ENCODE measurements at places on chromosomes 13 and 19.

DNA sequence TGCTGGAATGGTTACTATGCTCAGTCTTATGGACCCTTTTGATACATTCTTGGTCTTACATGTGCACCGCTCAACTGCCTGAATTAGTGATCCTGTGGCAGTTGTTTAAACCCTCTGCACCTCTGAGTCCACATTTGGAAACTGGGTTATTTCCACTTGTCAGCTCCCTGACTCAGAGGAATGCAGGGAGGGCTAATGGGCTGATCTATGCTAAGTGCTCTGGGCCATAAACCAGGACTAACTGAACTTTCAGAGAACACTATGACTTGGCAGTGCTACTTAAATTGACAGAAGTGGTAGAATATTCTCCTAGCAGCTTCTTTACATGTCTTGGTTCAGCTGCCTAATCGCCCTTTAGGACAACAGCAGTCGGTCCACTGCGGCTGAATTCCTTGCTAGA is 26.8 kb upstream of the MED4 start:
- no peak for DNase-seq

- DNase-seq: no peak
These were observed 1.3 kb upstream of the INTS6 start for GRCh38 chr13:51453959-51454703.

DNA sequence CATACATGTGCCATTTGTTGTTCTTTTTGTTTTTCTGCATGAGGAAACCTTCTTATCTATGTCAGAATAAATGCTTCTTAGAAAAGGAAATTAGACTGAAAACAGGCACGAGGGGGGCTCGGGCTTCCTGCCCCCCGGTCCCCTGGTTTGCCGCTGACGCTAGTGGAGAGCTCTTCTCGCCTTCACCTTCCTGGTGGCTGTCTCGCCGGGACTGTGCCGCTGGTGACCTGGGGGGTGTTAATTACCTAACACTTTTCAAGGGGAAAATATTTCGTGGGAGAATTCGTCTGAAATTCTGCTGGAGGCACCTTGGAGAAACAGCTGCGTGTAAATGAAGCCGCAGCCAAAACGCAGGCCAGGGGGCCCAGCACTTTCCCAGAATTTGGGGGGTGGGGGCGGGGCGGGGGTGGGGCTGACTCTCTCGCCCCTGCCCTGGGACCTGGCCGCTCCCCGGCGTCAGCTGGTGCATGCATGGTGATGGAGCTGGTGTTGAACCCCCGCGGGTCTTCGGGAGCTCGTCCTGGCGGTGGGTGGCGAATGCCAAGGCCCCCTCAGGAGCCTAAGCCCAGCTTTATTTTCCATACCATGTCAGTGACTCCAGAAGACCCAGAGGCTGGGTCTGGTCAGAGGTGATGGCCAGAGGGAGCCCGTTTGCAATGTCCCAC is 58.3 kb upstream of the MCF2L start:
- DNase-seq: no peak

GRCh38 chr19:8615813-8616596 is 5.5 kb upstream of the ADAMTS10 start:
- DNase-seq: no peak
